ENCODE measurements at places on chromosomes 3 and 15.

GRCh38 chr3:105459566-105460290, 93.0 kb downstream of the ALCAM start:
- no peak for DNase-seq

DNA sequence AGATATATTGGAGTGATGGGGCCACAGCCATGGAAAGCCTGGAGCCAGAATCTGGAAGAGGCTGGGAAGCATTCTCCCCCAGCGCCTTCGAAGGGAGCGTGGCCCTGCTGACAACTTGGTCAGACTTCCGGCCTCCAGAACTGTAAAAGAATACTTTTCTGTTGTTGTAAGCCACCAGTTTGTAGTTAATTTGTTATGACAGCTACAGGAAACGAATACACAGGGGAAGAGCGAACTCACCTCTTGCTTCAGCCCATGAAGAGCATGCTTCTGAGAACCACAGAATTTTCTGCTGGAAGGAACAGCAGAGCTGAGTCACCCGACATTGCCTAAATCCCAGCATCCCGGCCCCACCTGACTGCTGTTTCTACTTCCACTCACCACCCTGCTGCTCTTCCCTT, 501.7 kb downstream of the SHQ1 start:
- no peak for DNase-seq

DNA sequence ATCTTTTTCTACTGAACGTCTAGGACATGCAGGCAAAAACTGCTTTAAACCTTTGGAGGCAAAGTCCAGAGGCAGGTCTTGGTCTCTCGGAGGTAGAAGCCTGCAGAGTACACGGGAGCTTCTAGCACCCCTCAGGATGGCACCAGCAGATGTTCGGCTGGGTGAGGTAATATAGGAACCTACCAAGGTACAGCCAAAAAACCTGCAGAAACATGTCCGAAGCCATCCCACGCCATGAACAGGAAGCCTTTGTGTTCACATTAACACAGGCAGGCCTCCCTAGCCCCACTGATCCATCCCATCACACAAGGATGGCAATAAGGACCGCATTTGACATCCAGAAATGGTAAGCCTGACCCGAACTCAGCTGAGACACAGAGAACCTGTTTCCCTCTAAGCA, 157.9 kb upstream of the HES1 start:
- DNase-seq: no peak

DNA sequence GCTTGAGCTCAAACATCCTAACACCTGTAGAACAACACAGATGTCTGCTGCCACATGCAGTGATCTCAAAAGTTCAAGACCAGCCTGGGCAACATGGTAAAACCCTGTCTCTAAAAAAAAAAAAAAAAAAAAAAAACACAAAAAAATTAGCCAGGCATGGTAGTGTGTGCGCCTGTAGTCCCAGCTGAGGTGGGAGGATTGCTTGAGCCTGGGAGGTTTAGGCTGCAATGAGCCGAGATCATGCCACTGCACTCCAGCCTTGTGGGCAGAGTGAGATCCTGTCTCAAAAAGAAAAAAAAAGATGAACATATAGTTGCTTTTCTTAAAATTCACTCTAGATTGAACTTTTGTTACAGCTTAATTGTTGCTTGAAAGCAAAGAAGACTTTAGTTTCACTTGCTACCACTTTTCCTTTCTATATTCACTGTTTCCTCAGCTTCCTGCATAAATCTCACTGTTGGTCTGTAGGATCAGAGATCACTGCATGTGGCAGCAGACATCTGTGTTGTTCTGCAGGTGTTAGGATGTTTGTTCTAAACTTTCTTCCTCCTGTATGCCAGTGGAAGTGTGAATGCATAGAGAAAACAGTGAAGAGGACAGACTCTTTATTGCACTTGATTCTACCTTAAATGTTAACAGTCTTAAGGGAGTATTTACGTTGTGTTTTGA, 12.6 kb downstream of the RAB11A start:
- no peak for DNase-seq

GRCh38 chr15:91268510-91268909, 168.5 kb downstream of the SV2B start:
- no peak for DNase-seq

GRCh38 chr3:16658925-16659793, 53.9 kb upstream of the DAZL start:
- no peak for DNase-seq

DNA sequence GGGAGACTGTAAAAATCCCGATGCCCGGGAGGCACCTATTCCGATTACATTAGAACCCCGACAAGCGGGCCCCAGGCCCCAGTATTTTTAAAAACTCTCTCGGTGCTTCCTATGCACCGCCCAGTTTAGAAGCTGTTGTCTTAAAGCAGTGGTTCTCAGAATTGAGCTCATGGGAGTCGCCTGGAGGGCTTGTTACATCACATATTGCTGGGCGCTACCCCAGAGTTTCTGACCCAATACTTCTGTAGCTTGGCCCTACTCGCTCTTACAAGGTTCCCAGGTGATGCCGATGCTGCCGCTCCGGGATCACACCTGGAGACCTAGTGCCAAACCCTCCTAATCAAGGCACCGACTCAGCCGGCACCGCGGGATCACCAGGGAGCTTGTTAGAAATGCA, 35.2 kb downstream of the CPN2 start:
- DNase-seq: no peak

DNA sequence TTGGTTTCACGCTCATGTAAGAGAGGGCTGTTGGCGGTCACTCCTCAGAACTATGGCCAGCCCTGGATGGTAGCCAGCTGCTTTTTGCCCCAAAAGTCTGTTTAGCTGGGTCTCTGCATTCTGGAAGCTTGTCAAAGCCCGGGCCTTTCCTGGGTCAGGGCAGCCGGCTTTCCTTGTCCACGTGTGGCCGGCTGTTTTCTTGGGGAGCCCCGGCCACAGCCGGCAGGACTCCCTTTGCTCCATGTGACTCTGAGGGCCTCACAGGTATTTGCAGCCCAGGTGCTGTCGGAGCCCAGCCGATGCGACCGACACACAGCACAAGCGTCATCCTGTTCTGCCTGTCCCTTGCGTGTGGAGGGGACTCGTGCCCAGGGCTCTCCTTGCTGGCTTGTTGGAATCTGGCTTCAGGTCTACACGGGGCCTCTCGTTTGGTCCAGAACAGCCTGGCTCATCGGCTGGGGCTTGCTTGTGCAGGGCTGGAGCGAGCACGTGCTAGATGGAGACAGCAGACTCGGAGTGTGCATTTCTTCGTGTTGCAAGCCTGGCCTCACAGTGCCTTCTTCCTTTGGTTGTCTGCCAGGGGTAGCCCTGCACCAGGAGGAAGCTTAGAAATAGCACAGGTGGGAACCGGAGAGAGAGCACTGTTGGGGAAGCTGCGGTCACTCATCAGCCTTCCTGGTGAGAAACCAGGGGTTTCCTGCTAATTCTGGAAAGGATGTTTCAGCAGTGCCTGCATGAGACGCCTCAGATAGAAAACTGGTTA, 51.5 kb downstream of the PGPEP1L start:
- no peak for DNase-seq

DNA sequence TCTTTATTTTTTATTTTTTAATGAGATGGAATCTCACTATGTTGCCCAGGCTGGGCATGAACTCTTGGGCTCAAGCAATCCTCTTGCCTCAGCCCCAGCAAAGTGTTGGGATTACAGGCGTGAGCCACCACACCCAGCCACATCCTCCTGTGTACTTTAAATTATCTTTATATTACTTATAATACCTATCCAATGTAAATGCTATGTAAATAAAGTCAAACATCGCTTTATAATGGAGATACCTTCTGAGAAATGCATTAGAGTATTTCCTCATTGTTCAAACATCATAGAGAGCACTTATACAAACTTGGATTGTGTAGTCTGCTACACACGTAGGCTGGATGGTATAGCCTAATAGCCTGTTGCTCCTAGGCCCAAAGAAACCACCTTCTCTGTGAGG, 41.4 kb upstream of the MAGI1 start:
- no peak for DNase-seq

- DNase-seq: no peak
Observed at GRCh38 chr3:152205097-152205593, 63.6 kb upstream of the MBNL1 start.

DNA sequence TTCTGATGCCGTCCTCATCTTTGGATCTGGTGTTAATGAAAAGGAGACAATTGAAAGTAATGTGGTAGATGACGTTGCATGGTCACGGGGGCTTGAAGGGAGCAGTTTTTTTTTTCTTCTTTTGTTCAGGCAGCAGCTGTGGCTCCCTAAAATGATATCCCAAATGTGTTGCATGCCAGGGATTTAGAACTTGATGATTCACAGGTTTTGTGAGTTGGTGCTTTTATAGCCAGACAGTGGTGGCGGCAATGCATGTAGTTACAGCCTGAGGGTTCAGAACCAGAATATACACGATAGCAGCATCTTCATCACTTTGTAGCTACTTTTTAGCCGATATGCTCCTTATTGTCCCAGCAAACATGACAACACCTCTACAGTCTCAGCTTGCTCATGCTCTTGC, 133.4 kb downstream of the CHST2 start:
- no peak for DNase-seq

DNA sequence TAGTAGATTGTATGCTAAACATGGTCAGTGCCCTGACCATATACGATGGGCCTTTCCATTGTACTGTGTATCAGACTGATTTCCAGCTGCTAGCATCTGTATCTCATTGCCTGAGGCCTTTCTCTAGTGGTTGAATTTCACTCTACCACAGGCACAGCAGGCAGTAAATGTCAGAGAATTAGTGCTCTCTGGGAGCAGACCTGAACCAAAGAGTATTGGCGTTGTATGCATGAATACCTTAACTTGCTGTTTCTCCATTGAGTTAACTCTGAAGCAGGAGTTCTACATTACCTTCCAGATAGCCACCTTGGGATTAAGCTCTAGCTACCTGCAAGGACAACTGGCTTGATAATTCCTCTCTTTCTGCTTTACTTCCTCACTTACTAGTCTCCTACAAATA, 439.2 kb upstream of the EPHA3 start:
- no peak for DNase-seq

GRCh38 chr3:66496746-66497145, 4.1 kb downstream of the LRIG1 start:
- DNase-seq: no peak

DNA sequence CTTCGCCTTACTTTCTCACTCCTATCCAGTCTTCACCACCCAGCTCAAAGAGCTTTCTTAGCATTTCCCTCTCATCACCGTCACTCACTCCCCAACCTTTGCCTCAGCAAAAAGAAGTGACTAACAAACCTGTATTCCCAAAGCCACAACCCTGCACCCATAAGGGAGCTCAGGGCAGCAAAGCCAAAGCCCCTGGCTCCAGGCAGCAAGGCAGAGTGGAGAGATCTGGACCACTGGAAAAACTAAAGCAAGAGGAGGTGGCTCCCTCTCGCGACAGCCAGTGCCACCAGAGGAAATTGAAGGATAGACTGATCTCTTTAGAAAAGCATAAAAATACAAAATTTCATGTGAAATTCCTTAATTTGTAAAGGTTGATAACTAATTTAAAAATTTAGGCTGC, 25.1 kb upstream of the CDCP1 start:
- no peak for DNase-seq

DNA sequence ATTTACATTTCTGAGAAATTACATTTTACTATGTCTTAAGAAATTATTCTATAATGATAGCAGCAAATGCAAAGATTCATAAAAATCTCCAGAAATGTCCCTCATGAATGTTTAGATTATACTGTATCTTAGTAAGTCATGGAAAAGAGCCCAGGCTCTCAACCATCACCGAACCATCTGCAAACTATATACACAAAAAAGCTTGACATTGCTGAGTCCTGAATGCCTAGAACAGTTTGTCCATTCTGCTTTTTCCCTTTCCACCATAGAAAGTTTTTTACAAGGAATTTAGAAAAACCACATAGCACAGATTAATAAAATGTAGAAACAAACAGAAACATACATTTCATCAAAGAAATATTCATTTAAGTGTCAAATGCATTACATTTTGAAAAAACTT, 83.6 kb downstream of the MYO9A start:
- DNase-seq: no peak

DNA sequence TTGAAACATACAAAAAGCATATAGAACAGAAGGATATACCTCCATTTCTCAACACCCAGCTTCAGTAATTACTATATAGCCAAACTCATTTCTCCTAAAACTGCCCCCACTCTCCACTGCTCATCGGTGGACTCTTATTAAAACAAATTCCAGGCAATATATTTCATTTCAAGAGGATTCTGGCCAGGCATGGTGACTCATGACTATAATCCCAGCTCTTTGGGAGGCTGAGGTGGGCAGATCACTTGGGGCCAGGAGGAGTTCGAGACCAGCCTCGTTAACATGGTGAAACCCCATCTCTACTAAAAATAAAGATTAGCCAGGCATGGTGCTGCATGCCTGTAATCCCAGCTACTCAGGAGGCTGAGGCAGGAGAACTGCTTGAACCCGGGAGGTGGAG, 40.9 kb downstream of the SNX4 start:
- no peak for DNase-seq

- DNase-seq: no peak
Observed at GRCh38 chr15:80041494-80042253, 17.8 kb upstream of the ZFAND6 start.

DNA sequence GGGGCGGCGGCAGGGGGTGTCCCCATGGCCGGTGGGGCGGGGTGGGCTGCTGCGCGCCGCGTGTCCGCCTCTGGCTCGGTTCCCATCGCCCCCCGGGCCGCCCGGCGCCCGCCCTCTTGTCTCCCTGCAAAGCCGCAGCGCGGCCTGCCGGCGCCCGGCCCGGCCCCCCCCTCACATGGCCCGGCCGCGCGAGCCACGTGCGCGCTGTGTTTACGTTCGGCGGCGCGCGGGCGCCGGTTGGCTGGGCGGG, 502 bp downstream of the NR1D2 start:
- no peak for DNase-seq

DNA sequence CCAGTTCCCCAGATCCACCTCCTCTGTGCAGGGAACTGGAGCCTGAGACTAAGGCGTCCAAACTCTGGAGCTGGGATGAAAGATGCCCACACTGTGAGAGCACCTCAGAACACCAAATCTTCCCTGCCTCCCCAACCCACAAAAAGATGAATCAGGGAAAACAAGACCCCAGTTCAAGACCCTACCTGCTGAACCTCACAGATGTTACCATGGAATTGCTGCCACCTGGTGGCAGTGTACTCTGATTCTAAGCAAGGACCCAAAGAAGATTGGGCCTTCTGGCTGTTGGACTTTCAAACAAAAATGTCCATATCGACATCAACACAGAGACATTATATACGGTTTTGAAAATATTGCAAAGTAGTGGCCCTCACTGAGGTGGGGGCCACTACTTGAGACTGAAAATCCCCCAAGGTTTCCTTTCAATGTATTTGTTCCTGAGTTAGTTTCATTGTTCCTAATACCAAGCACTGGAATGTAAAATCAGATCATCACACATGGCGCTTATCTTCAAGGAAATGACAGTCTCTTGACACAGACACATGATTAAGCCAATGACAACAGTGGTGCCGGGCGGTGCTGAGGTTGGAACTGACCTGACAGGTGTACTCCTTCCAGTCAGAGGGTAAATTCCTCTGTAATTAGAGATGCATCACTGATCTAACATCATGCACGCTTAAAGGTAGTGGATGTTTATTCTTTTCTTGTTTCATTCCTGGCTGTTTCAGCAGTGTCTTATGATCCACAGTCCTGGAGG, 67.6 kb downstream of the SLC6A11 start:
- DNase-seq: no peak

GRCh38 chr3:63462732-63463131, 184.6 kb downstream of the SYNPR start:
- DNase-seq: no peak

- DNase-seq: no peak
Observed at GRCh38 chr15:44084770-44085169, 110.3 kb downstream of the FRMD5 start.
